ENCODE measurements at places on chromosomes 4 and X.

DNA sequence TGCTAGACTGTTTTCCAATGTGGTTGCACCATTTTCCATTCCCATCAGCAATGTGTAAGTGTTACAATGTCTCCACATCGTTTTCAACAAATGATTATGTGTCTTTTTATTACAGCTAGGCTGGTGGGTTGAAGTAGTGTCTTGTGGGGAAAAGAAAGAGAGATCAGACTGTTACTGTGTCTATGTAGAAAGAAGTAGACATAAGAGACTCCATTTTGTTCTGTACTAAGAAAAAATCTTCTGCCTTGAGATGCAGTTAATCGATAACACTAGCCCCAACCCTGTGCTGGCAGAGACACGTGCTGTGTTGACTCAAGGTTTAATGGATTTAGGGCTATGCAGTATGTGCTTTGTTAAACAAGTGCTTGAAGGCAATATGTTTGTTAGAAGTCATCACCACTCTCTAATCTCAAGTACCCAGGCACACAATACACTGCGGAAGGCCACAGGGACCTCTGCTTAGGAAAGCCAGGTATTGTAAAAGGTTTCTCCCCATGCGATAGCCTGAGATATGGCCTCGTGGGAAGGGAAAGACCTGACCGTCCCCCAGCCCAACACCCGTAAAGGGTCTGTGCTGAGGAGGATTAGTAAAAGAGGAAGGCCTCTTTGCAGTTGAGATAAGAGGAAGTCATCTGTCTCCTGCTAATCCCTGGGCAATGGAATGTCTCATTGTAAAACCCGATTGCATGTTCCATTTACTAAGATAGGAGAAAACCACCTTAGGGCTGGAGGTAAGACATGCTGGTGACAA, 23.0 kb upstream of the UGT2B15 start:
- no peak for DNase-seq

DNA sequence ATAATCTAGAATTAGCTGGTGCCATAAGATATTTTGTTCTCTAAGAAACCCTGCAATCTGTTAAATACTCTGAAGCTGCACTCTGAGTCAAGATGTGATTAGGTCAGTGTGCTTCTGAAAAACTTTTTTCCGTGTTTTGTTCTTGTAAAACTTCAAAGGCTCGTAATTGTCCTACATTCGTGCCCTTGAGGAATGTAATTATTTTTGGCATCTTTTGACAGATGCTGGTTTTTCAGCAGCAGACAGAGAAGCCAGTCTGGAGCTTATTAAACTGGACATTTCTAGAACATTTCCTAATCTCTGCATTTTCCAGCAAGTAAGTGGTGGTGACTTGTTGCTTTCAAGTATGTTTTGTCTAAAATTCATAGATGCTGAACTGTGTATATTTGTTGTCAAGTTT, 36.8 kb upstream of the TADA2B start:
- no peak for DNase-seq

- no peak for DNase-seq
Measured at GRCh38 chr4:74157154-74157553, 764 bp upstream of the MTHFD2L start.

DNA sequence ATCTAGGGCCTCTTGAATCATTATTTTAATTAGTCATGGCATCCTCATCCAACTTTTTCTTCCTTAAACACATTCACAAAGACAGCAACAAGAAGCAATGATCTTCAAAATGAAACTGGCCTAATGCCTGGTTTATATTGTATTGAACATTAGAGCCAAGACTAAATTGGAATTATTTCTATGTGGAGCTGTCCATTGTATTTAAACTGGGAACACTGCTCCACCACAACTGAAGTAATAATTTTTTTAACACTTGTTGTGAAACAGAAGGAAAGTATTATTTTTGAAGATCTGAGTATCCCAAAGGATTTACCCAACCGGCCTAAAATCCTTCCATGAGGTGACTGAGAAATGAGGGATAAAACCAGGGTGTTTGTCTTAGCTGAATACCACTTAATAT, 6.9 kb downstream of the GABRB1 start:
- no peak for DNase-seq

- DNase-seq, result no peak
Measured at GRCh38 chr4:39759569-39759968, 61.6 kb downstream of the UBE2K start.

DNA sequence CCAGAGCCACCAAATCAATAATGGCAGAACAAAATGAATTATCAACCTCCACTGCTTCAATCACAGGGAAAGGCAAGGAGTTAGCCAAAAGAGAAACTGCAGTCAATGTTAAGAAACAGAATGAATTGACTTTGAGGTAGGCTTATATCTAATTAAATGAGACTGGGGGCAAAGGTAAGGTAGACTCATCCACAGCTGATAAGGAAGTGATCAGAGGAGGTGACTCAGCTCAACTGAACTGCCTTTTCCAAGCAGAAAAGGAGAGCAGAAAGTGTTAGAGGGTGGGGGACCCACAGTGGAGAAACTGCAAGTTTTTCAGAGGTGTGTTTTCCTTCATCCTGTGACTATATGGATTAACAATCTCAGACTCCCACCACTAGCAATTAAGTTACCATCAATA, 345.8 kb upstream of the PPARGC1A start:
- no peak for DNase-seq

- DNase-seq, result no peak
Measured at GRCh38 chr4:30600246-30601017, 119.7 kb upstream of the PCDH7 start.

DNA sequence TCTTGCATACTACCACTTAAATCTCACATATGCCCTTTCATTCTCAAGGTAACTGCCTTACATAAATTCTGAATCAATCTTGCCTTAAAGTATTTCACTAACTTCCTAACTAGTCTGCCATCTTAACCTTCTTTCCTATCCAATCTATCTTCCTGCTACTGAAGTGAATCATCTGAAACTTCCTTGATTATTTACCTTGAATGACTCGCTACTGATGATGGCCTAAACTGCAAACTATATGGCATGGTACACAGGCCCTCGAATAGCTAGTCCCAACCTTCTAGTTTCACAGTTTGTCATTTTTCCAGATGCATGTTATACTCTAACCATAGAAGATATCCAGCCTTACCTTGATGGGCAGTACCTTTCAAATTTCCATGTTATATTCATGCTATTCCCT, 19.9 kb downstream of the PHKA1 start:
- no peak for DNase-seq

- DNase-seq, result no peak
Measured at GRCh38 chrX:19748896-19749680, 138.3 kb downstream of the SH3KBP1 start.
